ENCODE measurements at places on chromosomes 2 and 18. TPM values are rescaled to one million over a fixed set of nuclear protein-coding genes. Genes with fewer than 3 reads are reported as not detected.

- DNase-seq: no peak
Observed at GRCh38 chr18:67846422-67847098, 330.0 kb upstream of the DSEL start.

RAMP1 gene
- 55.1 TPM for polyA plus RNA-seq

SP140 gene
- 0.85 TPM for polyA plus RNA-seq

HS1BP3 gene
- polyA plus RNA-seq: 10.3 TPM

GRCh38 chr18:22387364-22387763 lies 30.4 kb downstream of the CTAGE1 start:
- DNase-seq: no peak

DNA sequence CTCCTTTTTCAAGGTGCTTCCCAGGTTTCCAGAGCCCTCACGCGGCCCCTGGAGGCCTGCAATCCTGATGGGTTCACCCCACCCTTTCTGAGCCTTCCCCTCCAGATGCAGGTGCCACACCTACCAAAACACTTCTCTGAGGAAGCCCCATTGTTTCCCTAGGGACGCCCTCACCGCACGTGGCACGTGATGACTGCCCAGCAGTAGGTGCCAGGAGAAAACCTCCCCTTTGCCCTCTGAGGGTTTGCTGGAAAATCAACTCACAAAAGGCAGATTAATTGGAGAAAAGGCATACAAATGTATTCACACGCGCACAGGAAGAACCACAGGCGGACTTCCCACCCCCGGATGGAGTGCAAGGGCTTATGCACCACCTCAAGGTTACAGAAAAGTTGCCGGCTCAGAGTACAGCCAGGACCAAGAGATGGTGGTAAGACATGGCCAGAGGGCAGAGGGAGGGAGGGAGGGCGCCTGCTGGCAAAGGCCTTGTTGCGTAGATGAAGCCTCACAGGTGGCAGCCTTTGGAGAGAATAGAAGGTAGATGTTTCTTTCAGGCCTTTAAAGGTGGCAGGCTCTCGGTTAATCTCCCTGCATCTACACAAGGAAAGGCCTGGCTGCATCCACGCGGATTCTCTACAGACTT lies 269.4 kb upstream of the RAB6C start:
- no peak for DNase-seq

- DNase-seq: no peak
Observed at GRCh38 chr2:56476509-56477071, 292.8 kb downstream of the CCDC85A start.

- no peak for DNase-seq
Observed at GRCh38 chr2:111031546-111032478, 88.9 kb upstream of the BCL2L11 start.

DNA sequence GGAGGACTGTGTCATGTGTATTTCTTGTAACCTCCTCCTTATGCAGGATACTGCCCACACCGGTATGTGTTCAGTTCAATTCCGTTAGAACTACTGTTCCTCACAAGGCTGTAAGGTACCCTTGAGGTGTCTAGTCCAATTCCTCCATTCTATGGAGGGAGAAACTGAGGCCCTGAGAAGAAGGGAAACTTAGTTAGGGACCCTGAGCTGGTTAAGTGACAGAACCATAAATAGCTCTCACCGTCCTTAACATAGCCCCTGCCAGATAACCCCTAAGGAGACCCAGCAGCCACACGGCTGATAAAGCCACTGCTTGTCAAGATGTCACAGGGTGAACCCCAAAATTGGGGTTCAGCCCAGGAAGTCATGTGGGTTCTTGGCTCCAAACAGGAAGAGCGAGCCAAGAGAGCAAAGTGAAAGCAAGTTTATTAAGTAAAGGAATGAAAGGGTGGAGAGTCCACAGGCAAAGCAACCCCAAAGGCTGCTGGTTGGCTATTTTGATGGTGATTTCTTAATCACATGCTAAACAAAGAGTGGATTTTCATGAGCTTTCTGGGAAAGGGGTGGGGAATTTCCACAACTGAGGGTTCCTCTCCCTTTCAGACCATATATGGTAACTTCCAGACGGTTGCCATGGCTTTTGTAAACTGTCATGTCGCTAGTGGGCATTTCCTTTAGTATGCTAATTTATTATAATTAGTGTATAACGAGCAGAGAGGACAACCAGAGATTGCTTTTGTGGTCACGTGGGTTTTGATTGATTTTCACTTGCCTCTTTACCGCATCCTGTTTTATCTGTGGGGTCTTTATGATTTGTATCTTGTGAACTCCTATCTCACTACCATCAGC lies 83.4 kb upstream of the RTN4 start:
- DNase-seq: no peak

DNA sequence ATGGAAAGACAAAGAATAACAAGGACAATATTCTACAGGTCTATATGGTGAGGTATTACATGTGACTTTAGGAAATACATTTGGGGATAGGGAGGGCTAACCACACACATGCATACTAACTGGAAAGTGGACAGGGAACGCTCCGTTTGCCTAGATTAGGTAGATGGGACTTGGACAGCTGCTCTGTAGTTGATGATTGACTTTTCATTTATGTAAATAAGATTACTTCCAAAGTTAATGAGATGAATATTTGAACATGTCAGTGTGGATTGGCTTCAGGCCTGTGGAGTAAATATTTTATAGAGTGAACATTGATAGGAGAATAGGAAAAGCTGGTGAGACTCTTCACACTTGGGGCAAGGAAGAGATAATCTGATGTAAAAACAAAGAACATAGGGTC lies 142.0 kb downstream of the NCK2 start:
- no peak for DNase-seq

POTEJ gene
- 0.06 TPM for polyA plus RNA-seq

GRCh38 chr2:35989040-35989439 lies 366.5 kb upstream of the CRIM1 start:
- no peak for DNase-seq

GRCh38 chr2:222707689-222708273 lies 36.3 kb downstream of the MOGAT1 start:
- no peak for DNase-seq

DNA sequence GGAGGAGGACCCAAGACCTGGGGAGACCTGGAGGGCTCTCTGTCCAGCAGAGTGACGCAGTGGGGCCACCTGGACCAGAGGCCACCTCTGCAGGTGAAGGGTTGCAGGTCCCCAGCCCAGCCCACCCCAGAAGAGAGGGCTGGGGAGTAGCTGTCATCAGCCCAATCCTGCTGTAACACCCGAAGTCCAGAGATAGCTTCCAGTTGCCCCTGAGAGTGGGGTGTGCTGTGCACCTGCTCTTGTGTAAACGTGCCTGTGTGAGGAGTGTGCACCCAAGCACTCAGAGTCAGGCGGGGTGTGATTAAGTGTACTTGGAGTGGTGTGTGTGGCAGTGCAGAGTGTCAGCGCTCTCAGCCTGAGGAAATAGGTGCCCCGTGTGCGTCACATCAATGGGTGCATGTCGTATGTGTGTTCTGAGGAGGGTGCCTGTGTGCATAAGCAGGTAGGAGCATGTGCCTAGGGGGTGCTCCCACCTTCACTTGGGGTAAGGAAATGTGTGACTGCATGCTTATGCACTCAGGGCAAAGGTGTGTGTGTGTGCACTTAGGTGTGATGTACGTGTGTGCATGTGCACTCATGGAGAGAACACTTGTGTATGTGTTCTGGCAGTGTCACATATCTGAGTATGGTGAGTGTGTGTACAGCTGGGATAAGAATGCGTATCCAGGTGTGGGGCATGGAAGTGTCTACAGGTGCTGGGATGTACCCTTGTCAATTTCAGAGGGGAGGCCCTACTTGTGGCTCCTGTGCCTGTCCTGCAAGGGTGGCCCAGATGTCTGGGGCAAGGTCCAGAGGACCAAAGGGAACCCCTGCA lies 672 bp downstream of the ATP6V1B1 start:
- no peak for DNase-seq

- DNase-seq: no peak
Observed at GRCh38 chr2:143336719-143337210, 207.5 kb downstream of the ARHGAP15 start.

DNA sequence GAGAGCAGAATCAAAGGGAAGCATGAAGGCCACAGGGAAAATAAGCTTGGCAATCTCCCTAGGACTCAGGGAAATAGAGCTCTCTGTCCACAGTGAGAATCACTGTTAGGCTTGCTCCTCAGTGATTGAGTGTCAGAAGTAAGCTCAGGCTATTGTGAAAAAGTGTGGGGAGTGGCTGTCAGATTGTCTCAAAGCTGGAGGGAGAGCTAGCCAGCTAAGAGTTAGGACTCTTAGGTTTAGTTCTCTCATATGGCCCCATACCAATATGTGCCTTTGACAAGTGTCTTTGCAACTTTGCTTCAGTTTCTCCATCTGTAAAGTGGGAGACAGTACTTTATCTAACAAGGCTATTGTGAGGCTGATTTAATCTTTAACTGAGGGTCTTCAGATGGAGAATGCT lies 17.2 kb downstream of the EIF4E2 start:
- no peak for DNase-seq

DNA sequence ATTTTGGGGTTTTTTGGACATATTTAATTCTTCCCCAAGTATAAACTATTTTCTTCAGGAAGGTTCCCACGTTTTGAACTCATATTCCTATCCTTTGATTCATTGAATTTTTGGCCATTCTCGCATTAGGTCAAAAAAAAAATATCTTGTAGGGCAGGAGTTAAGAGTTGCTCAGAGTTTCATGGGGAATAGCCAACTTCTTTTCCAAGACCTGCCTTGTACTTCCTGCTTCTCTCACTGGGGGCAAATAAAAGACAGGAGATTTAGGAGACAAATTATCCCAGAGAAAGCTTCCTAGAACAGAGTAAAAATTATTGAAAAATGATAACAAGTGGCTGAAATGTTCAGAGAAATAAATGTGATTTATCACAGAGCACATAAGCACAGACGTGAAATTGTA lies 55.2 kb upstream of the BCL11A start:
- DNase-seq: no peak

- no peak for DNase-seq
Observed at GRCh38 chr2:60267122-60267521, 286.3 kb downstream of the BCL11A start.

DNA sequence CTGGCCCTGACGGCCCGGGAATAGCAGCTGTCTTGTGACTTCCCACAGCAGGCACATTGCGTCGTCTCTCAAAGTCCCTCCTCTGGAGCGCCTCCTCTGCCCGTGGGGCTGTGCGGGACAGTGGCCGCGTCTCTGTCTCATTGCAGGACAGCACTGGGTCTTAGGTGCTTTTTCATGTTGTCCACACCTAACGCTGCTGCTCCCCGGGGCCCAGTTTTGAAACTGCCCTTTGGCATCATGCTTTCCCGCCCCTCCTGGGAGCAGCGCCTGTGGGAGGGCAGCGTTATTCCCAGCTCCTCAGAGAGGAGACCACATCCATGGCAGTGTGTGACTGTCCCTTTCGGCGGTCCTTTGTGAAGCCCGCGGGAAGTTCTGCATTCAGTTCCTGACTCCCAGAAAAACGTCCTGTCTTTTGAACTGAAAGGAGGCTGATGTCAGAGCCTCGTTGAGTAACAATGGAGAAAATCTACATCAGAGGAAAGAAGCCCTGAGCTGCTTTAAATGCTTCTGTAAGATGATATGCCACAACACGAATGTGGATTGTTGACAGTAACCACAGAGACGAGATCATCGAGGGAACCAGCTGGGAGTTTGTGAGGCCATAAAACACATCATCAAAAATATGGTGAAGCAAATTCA lies 226.0 kb downstream of the FAM210A start:
- DNase-seq: peak; percentile 81

GRCh38 chr2:228590681-228591080 lies 409.2 kb upstream of the SPHKAP start:
- no peak for DNase-seq

DSG3 gene
- 0.12 TPM for polyA plus RNA-seq

TEX44 gene
- polyA plus RNA-seq: not detected

DNA sequence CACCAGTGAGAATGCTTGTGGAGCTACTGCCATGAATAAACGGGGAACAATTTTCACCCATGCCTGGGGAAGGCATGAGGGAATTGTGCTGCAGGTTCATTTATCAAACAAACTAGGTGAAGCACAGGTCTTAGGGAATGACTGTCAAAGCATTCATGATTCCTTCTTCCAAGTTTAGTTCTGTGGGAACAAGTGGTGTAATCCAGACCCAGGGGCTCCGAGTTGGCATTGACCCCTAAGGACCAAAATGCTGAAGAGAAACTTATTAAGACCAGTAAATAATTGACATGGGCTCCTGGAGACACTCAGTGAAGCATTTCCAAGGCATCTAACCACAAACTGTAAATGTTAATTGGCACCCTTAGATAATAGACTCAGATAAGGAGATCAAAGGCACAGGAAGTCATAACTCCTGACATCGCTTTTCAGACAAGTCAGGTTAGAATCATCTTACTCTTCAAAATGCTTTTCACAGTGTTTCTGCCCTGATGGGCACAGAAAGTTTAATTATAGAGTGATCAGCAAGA lies 96.9 kb downstream of the SPP2 start:
- DNase-seq: no peak

MROH2A gene
- not detected for polyA plus RNA-seq

KCNF1 gene
- polyA plus RNA-seq: 3.7 TPM

IL1F10 gene
- polyA plus RNA-seq: not detected

All from hindlimb muscle (tissue), 1 donor.